ENCODE measurements at places on chromosomes 16 and 17.

DNA sequence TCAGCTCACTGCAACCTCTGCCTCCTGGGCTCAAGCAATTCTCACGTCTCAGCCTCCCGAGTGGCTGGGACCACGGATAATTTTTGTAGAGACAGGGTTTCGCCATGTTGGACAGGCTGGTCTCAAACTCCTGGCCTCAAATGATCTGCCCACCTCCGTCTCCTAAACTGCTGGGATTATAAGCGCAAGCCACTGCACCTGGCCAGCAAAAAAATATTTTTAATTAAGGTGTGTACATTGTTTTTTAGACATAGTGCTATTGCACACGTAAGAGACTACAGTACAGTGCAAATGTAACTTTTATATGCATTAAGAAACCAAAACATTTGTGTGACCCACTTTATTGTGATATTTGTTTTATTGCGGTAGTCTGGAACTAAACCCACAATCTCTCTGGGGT lies 49.0 kb downstream of the NACA2 start:
- no peak for DNase-seq

- peak; percentile 83 for DNase-seq
Observed at GRCh38 chr17:78933025-78933958, 8.1 kb upstream of the TIMP2 start.

DNA sequence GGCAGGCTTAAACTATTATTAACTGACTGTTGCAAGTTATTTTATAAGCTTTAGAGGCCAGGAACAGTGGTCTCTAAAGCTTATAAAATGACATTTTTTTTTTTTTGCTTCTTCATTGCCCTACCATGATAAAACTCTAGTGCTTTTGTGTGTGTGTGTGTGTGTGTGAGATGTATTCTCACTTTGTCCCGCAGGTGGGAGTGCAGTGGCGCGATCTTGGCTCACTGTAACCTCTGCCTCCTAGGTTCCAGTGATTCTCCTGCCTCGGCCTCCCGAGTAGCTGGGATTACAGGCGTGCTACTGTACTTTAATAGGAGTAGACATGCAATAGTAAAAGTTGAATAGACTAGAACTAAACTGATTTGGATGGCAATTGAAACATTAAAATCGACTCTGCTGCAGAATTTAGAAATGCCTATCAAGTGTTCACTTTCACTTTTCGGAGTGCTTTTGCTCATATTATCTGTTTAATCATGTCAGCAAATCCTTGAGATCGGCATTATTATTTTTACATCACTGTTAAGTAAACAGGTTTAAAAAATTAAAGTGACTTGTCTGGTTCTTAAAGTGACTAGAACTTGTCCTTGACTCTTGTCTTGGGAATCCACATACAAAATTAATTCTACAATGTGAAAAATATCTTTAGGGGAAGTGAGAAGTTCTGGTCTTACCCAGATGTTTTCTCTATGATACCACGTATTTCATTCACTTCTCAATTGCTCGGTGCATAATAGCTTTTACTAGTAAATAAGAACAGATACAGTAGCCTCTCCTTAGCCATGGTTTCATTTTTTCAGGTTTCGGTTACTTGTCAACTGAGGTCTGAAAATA lies 8.4 kb upstream of the PCTP start:
- no peak for DNase-seq

- DNase-seq: no peak
Observed at GRCh38 chr16:50692999-50693781, at the start of gene NOD2. Gene NOD2, plus strand, starts transcription at chr16:50693606. Its CDS starts 5,890 bp downstream, at chr16:50699496.

DNA sequence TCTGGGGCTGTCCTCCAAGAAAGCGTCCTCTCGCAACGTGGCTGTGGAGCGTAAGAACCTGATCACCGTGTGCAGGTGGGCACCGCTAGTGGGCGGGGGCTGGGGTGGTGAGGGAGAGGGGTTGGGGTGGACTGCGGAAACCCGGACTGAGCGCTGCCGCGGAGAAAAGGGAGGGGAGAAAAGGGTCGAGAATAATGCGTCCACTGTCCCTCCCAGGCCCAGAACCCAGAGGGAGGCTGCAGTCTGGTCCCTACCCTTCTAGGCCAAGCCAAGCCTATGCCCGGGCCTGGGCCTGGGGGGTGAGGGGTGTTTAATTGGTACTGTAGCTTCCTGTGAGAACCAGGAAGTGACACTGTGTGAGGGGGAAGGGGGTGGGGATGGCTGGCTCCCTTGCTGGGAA lies 464 bp downstream of the RUNDC3A start:
- no peak for DNase-seq

DNA sequence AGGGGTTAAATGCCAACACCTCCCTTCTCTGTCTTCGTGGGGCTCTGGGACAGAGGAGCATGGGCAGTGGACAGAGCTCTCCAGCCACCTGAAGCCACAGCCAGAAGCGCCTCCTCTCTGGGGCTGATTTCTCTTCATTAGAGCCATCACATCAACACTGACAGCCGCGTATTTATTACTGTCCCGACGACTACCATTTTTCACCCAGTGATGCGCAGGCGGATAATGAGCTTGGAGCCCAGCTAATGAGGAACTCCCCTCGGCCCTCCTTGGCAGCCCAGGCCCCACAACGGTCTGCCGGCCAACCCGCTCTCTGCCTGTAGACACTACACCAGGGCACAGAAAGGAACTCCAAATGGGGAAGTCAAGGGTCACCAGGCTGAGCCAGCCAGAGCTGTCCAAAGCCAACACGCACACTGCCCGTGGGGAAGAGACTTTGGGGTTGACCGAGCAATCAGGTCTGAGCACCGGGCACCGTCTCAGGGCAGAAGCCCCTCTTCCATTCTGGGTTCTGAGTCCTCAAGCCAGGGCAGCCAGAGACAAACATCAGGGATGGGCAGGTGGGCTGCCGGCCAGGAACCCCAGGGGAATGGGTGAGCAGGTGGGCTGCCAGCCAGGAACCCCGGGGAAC lies 13.2 kb downstream of the SDK2 start:
- DNase-seq: no peak

DNA sequence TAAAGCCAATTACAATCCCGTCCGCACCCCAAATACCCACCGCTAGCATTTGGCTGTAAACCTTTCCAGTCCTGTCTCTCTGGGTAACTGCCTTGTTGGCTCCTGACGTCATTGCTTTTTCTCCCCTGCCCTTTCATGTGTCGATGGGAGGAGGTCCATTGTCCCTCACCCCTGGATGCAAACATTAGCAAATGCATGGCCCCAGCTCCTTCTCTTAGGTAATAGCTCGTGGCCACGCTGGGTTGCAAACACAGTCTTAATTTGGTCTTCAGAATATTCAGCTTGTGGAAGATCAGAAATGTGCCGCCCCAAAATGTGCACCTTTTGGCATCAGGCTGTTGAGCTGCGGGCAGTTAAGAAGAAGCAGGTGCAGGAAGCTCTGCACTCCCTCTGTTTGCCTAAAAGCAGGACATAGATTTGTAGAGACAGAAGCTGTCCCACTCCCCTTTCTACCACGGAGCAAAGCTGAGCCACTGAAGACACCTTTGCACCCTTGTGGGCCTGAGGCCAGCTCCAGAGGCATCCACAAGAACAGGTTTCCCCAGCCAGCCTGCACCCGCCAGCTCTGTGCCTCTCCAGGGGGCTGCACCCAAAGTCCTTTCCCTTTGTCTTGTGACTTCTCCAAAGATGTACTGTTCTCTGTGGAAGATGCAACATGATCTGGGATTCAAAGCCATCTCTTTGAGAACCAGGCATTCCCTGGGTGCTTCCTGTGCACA lies 127.3 kb downstream of the MGAT5B start:
- no peak for DNase-seq

GRCh38 chr16:89115216-89115861 lies 21.7 kb downstream of the ACSF3 start:
- DNase-seq: no peak

DNA sequence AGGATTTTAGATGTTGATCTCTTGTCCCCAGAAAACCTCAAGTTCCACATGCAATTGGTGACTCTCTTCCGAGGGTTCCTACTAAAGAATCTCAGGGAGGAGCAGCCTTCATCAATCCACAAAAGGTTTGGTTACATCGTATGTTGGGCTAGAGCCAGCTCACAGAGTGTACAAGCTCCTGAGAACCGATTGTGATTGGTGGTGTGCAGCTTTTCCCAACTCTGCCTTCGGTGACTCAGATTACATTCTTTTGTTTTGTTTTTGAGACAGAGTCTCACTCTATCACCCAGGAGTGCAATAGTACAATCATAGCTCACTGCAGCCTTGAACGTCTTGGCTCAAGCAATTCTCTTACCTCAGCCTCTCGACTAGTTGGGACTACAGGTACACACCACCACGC lies 172.4 kb downstream of the PMP22 start:
- no peak for DNase-seq

GRCh38 chr17:77728474-77728795 lies 230.1 kb upstream of the TNRC6C start:
- DNase-seq: no peak

- DNase-seq: no peak
Observed at GRCh38 chr16:85832570-85833218, 33.2 kb downstream of the COX4I1 start.

DNA sequence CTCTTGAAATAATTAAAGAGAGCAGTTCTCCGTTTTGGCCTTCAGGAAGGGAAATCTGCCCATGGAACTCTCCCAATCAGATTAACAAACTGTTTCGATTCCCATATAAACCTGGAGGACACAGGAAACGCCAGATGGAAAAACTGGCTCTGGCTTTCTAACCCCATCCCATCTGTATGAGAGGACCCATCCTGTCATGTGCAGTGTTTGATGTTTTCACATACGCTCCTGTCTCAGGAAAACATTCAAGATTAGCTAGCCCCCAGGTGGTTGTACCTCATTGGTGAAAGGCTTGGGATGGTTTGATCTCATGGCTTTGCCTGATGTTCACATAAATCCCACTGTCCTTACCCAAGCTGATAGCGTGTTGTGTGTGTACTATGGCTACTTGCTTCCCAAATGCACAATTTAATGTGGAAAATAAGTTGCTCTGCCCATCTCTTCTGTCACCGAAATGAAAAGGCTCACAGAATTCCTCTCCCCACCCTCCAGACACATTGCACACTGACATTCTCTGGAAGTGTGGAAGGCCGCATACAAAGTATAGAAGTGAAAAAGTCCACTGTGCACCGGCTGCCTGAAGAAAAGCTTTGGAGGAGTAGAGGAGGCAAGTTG lies 18.2 kb upstream of the ERN1 start:
- DNase-seq: no peak

DNA sequence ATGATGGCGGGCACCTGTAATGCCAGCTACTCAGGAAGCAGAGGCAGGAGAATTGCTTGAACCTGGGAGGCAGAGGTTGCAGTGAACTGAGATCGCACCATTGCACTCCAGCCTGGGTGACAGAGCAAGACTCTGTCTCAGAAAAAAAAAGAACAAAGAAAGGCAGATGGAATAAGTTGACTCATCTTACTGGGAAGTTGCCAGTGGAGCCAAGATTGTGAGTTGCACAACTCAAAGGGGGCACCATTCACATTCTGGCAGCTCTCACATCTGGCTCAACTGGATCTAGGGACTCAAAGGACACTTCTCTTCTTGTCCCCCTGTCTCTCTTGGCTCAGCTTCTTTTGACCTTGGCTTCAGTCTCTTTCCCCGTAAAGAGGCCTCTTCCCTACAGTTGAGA lies 53.7 kb upstream of the ETV4 start:
- no peak for DNase-seq

DNA sequence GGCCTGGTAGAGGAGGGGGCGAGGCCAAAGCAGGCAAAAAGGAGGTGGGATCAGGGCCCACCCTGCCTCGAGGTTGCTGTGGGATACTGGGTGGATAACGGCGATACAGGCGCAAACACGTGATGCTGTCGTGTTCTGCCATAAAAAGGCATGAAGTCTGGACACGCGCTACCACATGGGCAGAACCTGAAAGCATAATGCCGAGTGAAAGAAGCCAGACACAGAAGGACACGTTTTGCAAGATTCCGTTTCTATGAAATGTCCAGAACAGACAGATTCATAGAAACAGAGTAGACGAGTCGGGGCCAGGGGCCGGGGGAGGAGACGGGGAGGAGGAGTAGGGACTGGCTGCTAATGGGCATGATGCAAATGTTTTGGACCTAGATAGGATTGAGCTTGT lies 43.5 kb downstream of the ZDHHC7 start:
- no peak for DNase-seq

- DNase-seq: no peak
Observed at GRCh38 chr17:364308-364707, 11.7 kb upstream of the RPH3AL start.

GRCh38 chr16:2707368-2708289 lies 12.4 kb downstream of the PRSS27 start:
- no peak for DNase-seq

GRCh38 chr17:65772989-65773388 lies 211.5 kb upstream of the AXIN2 start:
- no peak for DNase-seq

All from smooth muscle cell of the brain vasculature (primary cell).